ENCODE measurements at places on chromosomes 16 and 17.

GRCh38 chr17:60311936-60312335, 80.0 kb downstream of the USP32 start:
- no peak for DNase-seq

DNA sequence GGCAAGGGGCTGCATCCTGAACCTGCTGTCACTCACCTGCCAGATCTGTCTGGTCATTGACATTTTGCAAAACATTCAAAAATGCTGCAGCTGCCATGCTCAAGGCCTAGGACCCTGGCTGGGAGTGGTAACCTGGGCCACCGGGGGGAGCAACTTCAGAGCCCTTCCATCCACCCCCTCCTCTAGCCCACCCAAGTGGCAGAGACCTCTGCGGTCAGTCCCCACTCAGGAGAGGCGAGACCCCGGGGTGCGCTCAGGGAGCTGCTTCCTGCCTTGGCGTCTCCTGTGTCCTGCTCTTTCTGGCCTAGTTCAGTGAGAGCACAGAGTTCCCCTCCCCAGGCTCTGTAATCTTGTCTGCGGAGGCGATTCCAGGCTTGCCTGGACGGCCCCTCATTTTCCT, 108.8 kb downstream of the CCDC182 start:
- DNase-seq: no peak

DNA sequence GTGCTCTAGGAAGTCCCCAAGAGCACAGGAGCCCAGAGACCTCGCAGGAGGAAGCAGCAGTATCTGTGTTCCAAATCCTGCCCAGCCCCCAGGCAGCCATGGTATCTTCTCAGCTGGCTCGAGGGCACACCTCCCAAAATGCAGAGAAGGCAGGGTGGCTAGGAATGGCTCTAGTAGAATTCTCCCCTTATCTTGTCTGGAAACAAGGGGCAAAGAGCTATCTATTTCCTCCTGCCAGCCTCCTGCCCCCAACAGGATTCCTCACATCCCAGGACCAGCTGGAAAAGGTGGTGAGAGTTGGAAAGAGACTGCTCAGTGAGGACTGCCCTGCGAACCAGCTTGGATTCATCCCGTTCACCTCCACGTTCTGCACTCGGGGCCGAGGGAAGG, 8.6 kb upstream of the TSPOAP1 start:
- peak; percentile 70 for DNase-seq

DNA sequence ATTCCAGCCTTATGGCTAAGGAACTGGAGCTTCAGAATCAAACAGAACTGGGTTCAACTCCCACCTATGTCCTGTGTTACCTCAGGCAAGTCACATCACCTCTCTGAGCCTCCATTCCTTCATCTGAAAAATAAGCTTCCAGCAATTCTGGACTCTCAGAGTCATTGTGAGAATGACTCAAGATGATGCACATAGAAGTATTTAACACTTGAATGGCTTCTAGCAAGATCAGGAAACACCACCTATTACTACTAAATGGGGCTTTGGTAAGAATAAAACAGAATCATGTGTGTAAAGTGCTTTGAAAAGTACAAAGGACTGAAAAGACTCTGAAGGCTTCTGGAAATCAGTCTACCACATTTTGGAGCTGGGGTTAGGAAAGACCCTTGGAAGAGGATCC, 30.8 kb upstream of the CALB2 start:
- no peak for DNase-seq

GRCh38 chr16:578870-579405, 9.2 kb downstream of the PIGQ start:
- peak; percentile 75 for DNase-seq

DNA sequence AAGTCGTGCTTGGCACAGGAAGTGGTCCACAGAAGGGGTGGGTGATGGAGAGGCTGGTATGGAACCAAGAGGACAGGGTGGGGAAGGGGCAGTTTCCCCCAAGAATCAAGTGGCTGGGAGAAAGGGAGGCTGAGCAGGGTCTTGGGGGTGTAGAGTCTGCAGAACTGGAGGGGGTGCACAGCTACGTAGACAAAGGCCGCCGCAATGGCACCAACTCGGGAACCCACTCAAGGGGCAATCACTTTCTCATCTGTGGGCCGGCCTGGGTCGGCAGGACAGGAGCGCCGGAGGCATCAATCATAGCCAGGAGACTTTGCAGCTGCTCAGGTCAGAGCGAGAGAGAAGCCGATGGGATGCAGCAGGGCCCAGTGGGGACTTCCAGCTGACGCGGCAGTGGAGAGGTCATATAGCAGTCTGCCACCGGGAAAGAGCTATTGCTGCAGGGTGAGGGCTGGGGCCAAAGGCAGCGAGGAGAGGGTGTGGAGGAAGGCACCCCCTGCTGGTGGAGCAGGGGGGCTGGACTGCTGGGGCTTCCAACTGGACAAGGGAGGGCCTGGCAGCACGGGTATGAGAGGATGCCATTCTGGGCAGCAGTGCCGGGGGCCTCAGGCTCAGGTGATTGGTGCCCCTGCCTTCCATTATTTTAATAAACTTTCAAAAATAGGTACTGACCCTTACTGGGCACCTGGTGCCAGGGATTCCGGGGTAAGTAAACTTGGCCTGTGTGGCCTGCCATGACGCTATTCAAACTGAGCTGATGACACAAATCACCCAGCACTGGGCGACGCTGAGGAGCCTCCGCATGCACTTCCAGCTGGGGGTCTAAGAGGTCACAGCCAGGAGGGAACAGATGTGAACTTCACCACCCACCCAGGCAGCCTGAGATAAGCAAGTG, 52.5 kb upstream of the MTSS2 start:
- DNase-seq: peak; percentile 8

GRCh38 chr17:81328489-81328888, 33.4 kb upstream of the SLC38A10 start:
- no peak for DNase-seq

DNA sequence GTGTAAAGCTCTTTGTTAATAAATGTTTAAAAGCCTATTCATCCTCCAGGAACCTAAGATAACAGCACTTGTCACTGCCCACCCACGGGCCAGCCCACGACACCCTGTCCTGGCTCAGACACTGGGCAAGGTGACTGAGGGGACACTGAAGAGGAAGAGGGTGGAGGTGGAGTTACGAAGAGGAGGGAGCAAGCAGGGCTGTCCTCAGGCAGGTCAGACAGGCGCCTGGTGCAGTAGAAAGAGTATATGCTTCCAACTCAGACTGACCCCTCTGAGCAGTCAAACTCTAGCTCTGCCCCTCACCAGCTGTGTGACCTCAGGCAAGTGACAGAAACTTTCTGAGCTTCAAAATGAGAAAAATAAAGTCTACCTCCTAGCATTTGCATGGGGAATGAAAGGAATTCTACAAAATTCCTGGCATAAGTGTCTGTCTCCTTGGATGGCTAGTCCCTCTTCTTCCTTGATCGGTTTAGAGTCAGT, 22.8 kb downstream of the TEX2 start:
- DNase-seq: no peak

DNA sequence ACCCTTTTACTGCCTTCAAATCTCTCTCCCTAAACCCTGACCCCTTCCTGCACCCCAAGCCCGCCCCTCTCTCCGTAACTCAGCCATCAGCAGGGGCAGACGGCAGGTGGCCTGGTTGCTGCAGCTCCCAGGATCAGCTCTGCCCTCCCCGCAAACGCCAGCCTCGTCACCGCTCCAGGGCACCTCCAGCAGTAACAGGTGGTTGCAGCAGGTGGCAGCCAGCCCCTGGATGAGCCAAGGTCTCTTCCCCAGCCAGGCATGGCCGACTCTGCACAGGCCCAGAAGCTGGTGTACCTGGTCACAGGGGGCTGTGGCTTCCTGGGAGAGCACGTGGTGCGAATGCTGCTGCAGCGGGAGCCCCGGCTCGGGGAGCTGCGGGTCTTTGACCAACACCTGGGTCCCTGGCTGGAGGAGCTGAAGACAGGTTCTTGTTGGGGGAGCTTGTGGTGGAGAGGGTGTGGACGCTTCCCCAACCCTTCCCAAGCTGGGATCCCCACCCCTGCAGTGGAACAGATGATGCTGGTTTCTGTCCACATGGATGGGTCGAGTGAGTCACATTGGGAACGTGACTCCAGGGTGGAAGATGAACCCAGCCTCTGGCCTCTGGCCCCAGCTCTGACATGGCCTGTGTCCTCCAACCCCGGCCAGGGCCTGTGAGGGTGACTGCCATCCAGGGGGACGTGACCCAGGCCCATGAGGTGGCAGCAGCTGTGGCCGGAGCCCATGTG, 558 bp downstream of the HSD3B7 start:
- no peak for DNase-seq

GRCh38 chr16:53456625-53457024, 22.4 kb downstream of the RBL2 start:
- DNase-seq: peak; percentile 75

DNA sequence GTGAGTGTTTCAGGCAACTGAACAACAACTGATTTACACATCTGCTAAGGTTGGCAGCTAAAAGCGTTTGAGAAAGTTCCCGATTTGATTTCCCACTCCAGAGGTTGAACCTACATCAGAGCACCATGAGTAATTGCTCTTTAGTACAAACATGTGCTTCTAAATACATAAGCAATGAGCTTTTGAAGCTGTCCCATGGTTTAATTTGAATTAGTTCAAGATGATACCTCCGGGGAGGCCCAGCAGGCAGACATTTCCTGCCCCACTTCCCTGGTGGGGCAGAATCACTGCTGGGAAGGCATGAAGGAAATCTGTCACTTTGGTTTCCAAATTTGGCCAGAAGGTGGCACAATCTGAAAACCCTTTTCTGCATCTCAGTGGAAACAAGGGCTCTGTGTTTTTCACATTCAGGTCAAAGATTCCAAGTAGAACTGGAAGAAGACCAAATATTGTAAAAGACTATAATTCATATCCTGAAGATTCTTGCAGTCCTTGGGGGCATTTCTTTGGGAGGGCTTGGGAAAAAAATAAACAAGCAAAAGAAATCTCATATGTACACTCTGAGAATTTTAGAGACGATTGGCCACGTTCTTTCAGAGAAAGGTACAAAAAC, 176.2 kb upstream of the FAM20A start:
- DNase-seq: peak; percentile 26

DNA sequence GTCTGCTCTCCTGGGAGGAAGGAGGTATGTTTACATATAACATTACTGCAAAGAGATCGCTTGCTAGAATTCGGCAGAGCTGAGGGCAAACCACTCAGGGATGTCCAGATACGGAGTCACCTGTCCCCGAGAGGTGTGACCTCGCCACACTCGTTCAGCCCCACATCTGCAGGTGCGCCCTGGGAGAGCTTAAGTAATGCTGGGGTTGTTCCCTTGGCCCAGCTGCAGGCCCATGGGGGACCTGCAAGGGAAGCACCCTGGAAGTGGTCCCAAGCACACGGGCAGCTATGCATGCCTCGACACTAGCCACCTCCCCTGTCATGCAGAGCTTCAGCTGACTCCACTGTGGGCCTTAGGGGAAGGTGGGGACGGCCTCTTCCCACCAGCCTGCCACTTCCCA, 22.2 kb downstream of the USP22 start:
- no peak for DNase-seq

DNA sequence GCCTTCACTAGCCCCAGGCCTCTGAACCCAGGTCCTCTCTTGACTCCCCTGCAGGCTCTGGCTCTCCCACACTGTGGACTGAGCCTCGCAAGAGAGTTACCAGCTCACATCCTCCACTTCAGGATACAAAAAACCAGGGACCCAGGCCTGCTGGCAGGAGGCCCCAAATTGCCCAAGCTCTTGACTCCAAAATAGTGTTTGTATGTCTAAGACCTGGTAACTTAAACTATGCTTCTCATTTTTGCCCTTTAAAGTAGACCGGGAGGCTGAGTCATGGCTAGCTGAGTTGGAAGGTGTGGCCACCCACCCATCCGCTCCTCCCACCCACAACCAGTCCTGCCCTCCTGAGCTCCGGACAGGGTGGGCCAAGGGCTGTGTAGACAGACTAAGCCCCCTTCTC, 250.0 kb downstream of the SOX9 start:
- no peak for DNase-seq

DNA sequence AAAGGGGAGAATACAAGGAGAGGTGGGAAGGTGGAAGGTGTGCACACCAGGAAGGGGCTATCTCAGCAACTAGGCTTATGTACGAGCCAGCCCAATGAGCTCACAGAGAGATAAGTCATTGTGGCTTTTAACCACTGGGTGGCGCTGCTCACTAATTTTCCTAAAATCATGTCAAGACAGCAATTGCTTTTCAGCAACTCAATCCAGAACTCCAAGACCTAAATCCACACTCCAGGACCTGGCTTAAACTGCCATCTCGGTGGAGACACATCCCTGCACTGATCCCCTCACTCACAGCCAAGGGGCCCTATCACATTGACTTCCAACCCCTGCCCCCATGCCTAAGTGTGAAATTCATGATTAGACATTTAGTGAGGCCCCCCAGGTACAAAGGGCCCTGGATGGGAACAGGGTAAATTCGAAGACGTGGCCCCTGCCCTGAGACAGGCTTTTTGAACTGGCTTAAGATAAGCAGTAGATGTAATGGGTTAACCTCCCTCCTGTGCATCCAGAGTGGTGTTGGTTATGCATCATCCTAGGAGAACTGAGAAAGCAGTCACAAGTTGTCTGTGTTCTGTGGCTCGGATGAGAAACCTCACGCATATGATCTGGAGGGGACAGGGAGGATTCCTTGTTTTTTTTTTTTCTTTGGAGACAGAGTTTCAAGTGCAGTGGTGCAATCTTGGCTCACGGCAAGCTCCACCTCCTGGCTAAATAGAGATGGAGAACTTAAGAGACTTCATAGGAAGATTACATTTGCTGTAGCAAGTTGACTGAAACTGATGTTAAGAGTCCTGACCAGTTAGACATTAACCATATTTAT, 11.5 kb downstream of the CCL16 start:
- peak; percentile 77 for DNase-seq

DNA sequence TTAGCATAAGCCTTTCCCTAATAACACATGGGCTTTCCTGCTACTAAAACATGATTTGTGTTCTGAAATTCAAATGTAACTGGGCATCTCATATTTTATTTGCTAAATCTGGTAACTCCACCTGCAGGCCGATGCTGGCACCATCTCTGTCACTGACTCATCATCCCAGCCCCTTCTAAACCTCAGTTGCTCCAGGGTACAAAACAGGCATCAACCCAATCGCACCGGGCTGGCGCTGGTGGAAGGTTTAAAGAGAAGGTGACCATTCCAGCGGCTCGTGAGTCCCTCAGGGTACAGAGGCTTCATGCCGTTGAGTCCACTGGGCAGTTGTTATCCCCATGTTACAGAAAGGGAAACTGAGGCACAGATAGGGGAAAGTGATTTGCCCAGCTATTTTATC, 27.1 kb downstream of the PPL start:
- no peak for DNase-seq

DNA sequence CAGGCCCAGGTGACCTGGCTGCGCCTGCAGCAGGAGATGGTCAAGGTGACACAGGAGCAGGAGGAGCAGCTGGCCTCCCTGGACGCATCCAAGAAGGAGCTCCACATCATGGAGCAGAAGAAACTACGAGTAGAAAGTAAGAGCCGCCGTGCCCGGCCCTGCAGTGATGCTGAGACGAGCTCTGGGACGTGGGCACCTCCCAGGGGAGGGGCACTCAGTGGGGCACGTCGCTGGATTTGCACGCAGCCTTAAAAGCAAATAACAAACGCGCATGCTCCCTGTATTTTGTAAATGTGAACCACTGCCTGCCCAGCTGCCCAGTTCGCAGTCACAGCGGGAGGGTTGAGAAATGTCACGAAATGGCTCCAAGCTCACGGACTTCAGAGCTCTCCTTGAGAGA, 15.3 kb upstream of the GAA start:
- no peak for DNase-seq

GRCh38 chr17:70987867-70988340, 818.6 kb downstream of the KCNJ2 start:
- DNase-seq: no peak

- peak; percentile 63 for DNase-seq
Observed at GRCh38 chr17:65750631-65751115, 189.2 kb upstream of the AXIN2 start.
